CD8-positive, alpha-beta memory T cell (primary cell): ENCODE measurements at places on chromosomes 7 and 10. TPM values are rescaled to one million over a fixed set of nuclear protein-coding genes. Genes with fewer than 3 reads are reported as not detected.

DNA sequence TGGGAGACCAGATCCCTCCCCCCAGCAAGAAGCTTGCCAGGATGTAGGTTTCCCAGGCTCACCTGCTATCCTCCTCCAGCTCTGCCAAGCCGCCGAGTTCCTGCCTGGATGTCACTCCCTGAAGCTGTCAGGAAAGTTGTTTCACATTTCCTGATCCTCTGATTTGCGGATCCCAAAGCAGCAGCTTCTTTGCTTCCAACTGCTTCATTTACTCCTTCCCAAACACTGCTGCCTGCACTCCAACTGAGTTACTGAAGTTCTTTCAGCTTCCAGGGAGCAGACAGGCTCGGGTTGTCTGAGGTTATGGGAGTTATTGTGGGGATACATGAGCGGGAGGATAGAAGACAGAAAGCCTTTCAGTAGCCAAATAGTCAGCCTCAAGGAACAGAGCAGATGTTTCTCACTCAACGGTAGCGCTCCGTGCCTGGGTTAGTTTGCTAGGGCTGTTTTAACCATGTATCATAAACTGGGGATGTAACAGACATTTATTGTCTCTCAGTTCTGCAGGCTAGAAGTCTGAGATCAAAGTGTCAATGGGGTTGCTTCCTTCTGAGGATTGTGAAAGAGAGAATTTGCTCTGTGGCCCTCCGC is 516.0 kb downstream of the REEP3 start:
- no peaks in the 10 kb centered on the region for H3K36me3 ChIP-seq
- H3K27ac ChIP-seq = no peak overlapping the region
- DNase-seq = no peak

DNA sequence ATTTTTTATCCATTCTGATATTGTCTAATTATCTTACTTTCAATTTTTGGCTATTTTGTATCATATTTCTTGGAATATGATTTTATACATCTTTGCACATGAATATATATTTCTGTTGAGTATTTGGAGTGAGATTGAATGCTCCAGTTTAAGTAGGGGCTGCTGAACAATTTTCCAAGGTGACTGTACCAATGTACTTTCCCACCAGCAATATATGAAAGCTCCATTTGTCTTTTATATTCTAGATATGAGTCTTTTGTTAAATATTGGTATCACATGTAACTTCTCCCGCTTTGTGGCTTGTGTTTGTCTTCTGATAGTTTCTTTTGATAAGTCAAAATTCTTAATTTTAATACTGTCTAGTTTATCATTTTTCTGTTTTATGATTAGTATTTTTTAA is 144.6 kb upstream of the MDFIC start:
- no peak for DNase-seq
- no peaks in the 10 kb centered on the region for H3K4me1 ChIP-seq
- H3K27ac ChIP-seq = no peak overlapping the region
- no peaks in the 10 kb centered on the region for H3K27me3 ChIP-seq

- H3K27me3 ChIP-seq = no peaks in the 10 kb centered on the region
- no peak overlapping the region for H3K4me3 ChIP-seq
- H3K36me3 ChIP-seq = no peaks in the 10 kb centered on the region
- no peaks in the 10 kb centered on the region for H3K4me1 ChIP-seq
Measured at GRCh38 chr7:88399036-88399435, 92.3 kb upstream of the STEAP4 start.

DNA sequence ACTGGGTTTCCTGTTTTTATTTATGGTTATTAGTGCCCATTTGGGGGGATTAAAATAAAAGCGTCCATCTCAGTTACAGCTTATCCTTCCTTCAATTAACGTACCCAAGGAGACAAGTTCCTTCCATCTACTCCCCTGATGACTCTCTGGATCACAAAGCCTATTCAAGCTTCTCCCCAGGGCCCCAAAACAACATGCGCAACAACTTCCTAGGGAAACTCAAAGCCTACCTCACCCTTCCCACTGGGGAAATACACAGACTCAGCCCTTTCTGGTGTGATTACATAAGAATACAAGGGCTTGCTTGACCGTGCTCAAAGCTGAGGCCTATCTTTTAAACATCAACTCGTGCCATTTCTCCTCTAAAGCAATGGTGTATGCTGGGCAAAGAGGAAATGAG is 112.4 kb downstream of the CDK6 start:
- H3K27ac ChIP-seq = no peak overlapping the region
- no peak for DNase-seq
- peaks cover 3% of the 10 kb centered on the region for H3K4me1 ChIP-seq
- no peaks in the 10 kb centered on the region for H3K27me3 ChIP-seq
- no peak overlapping the region for H3K4me3 ChIP-seq
- H3K36me3 ChIP-seq = peaks cover 3% of the 10 kb centered on the region

DNA sequence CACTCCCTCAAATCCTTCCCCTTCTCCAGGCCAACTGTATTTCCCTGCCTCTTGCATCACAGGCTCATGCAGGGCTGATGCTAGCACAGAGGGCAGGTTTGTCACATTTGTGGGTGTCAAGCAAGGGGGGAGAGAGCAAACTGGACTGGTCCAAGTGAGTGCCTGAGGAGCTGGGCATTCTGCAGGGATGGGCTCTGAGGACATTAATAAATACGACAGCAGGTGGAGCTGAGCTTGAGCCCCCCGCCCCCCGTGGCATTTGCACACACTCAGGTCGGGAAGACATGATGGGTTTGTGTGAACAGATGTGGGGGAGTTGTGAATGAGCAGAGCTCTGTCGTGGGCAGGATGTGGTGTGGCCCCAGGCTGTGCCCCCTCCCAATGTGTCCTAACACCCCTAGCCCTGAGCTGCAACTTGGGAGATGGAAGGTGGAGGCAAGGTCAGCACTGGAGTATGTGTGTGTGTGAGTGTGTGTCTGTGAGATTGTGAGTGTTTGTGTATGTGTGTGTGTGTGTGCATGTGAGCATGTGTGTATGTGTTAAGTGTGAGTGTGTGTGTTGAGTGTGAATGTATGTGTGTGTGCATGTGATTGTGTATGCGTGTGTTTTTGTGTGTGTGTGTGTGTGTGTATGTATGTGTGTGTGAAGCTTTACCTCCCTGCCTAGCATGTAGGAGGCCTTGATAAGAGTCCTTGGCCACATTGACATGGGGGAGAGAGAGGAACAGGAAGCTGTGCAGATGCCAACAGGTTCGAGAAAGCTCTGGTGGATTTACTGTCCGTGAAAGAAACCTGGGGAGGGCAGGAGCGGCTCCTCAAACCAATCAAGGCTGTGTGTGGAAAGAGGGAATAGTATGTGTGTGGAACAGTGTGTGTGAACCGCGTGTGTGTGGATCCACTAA is 9.1 kb downstream of the RASSF4 start:
- H3K27ac ChIP-seq = no peak overlapping the region
- no peaks in the 10 kb centered on the region for H3K27me3 ChIP-seq
- H3K4me3 ChIP-seq = no peak overlapping the region
- no peak for DNase-seq

GRCh38 chr7:146902728-146903127 is 786.1 kb downstream of the CNTNAP2 start:
- no peak overlapping the region for H3K27ac ChIP-seq
- H3K4me3 ChIP-seq = no peak overlapping the region
- H3K4me1 ChIP-seq = no peaks in the 10 kb centered on the region
- DNase-seq = no peak
- no peaks in the 10 kb centered on the region for H3K27me3 ChIP-seq

DNA sequence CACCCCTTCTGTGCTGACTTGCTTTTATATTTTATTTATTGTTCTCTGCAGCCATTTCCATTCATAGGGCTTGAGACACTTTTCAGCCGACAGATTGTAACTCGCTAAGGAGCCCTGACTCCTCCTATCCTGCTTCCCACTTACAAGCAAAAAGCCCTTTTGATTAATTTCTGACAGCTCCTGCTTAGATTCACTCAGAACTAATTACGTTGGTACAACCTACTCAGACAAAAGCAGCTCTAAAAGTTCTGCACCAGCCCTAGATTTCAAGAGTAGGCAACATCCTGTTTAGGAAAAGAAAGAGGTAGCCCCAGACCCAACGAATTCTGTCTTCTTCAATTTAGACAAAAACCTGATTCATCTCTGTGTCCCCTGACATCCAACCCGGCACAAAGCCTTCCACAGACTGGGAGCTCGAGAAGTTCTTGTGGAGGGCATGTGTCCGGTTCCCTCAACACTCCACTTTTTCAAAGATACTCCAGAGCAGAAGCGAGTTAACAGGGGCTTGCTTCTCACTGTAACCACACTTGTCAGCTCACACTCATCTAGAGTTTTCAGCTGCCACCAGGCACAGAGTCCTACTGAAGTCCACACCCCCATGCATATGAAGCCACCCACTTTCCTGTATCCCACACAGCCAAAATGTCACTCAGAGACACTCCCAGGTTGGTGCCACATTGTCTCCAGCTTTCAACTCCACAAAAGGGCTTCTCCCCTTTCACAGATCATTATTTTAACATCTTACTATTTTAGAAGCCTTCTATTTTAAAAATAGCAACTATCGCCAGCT is 113.6 kb upstream of the NFE2L3 start:
- no peaks in the 10 kb centered on the region for H3K36me3 ChIP-seq
- no peak overlapping the region for H3K27ac ChIP-seq
- H3K4me3 ChIP-seq = no peak overlapping the region
- H3K27me3 ChIP-seq = peaks cover 3% of the 10 kb centered on the region
- DNase-seq = no peak

ENKUR gene
- not detected for total RNA-seq

BAG3 gene
- 12.5 TPM for total RNA-seq

TMEM196 gene
- not detected for total RNA-seq
